Kidney epithelial cell (primary cell): ENCODE measurements at places on chromosomes 16 and 17. TPM values are rescaled to one million over a fixed set of nuclear protein-coding genes. Genes with fewer than 3 reads are reported as not detected.

The ZSCAN10 gene
- total RNA-seq: not detected in 2 replicates

The MIS12 gene
- 23.7 and 25.1 TPM in 2 replicates for total RNA-seq

The MARCHF10 gene
- total RNA-seq: 1.3 TPM in 2 replicates

The RNF222 gene
- total RNA-seq: 0.14 TPM in 1 of 2 replicates, not detected in the other

The ELMO3 gene
- total RNA-seq: 5.2 and 5.9 TPM in 2 replicates

The SLC39A11 gene
- 13.0 and 21.7 TPM in 2 replicates for total RNA-seq

The ZNF750 gene
- total RNA-seq: 0.55 and 0.84 TPM in 2 replicates

The UBB gene
- 820 and 911 TPM in 2 replicates for total RNA-seq

The MYO18A gene
- 18.6 and 19.8 TPM in 2 replicates for total RNA-seq

The CRYBA1 gene
- total RNA-seq: not detected in 2 replicates

DNA sequence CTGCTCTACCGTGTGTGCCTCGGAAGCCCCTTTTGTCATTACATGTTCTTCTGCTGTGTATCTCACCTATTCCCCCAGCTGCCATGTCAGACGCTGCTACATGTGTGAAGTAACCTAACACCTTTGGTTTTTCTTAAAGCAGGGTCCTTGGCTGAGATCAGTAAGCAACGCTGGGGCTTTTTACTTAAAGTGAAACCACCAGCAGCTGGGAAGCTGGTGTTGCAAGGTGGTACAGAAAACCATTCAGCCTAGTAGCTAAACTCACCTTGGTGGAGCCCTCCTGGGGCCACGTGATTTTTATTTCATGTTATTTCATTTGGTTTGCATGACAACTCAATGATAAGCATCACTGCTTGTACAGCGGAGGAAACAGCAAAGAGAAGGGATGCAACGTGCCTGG is 62.6 kb downstream of the PLCG2 start:
- DNase-seq: no peak

DNA sequence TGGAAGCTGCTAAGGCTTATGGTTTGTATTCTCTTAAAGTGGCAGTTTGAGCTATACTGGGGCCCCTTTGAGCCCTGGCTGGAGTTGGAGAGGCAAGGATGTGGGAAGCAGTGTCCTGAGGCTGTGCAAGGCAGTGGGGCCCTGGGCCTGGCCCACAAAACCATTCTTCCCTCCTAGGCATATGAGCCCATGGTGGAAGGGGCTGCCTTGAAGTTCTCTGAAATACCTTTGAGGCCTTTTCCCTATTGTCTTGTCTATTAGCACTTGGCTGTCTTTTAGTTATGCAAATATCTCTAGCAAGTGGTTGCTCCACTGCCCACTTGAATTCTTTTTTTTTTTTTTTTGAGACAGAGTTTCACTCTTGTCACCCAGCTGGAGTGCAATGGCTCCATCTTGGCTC is 119.2 kb downstream of the PCTP start:
- no peak for DNase-seq

- DNase-seq: no peak
Observed at GRCh38 chr16:55737318-55737717, 81.5 kb downstream of the SLC6A2 start.

- DNase-seq: peak; percentile 49
Observed at GRCh38 chr16:68972720-68973119, 129.4 kb downstream of the TANGO6 start.

GRCh38 chr17:44610871-44611270 is 45.4 kb upstream of the MEIOC start:
- no peak for DNase-seq

- no peak for DNase-seq
Observed at GRCh38 chr16:86517652-86518258, 7.4 kb downstream of the FOXF1 start.

DNA sequence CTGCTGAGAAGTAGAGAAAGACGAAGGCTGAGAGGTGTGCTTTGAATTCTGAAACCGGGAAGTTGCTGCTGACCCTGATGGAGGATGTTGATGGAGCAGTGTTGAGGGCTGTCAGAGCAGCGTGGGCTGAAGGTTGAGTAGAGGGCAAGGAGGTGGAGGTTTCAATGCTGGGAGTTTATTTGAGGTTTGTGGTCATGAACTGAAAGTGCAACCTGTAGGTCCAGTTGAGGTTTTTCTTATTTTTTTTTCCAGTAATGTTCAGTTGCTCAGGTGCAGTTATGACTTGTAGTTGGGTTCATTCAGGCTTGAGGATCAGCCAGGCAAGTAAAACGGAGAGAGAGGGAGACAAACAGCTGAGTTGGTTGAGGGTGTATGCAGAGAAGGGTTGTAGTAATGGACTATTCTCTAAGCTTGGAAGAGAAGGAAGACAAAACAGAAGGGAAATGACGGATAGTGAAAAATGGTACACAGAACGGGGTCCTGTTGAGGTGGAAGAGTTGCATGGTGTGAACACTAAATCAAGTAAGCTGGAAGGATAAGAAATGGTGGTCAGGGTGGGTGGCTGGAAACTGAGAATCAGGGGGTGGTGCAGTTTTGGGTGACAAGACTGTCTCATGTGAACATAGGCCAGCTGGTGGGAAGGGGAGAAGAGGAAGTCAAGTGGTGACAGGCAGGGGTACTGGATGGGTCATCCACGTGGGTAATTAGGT is 8.7 kb upstream of the UBE2G1 start:
- DNase-seq: no peak

- no peak for DNase-seq
Observed at GRCh38 chr17:49894761-49895160, 46.9 kb upstream of the TAC4 start.

DNA sequence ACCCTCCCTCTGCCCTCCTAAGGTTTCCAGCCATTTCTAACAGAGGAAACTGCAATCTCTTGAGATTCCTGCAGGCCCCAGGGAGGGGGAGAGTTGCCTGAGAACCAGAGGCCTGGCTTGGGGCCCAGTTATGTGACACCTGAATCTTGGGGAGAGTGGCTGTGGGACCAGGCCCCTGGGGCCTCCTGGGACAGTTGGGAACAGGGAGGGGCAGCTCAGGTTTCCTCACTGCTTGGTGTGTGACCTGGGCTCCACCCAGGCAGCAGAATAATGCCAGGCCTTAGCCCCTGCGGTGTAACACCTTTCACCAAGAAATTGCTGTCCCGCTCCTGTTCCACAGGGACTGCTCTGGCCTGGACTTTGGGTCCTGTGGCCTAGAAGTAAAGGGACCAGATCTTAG is 44.3 kb upstream of the CRHR1 start:
- DNase-seq: no peak

DNA sequence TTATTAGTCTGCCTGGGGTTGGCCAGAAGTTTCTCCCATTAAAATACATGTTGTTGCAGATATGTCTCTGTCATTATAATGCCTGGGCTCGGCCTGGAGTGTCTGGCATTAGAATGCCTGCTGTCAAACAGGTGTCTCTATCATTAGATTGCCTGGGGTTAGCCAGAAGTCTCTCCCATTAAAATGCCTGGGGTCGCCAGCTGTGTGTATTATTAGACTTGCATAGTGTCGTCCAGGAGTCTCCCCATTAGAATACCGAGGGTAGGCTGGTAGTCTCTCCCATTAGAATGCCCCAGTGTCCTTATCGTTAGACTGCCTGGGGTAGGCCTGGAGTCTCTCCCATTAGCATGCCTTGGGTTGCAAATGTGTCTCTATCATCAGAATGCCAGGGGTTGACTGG is 2270.8 kb downstream of the TP53TG3F start:
- DNase-seq: no peak

GRCh38 chr17:78736526-78737079 is 45.5 kb downstream of the CYTH1 start:
- no peak for DNase-seq

- no peak for DNase-seq
Observed at GRCh38 chr16:8565498-8565897, 24.8 kb downstream of the TMEM114 start.

DNA sequence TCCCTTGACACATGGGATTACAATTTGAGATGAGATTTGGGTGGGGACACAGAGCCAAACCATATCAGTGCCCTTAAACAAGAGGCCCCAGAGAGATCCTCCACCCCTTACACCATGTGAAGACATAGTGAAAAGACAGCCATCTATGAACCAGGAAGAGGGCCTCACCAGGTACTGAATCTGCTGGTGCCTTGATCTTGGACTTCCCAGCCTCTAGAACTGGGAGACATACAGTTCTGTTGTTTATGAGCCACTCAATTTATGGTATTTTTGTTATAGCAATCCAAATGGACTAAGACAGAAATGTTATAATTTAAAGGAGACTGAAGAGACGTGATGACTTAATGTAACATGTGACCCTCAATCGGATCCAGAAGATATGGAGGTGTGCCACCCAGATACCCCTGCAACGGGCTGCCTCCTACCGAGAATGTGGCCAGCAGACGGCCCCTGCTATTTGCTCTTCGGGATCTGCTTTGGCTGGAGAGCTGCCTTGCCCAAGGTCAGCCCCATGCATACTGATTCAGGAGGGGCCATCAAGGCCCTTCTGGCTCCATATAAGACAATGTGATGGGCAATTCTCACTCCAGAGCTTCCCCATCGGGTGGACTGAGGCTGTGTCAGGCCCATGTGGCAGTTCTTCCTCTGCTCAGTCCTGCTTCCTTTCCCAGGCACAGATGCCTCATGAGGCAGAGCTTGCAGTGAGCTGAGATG is 80.6 kb downstream of the NETO2 start:
- no peak for DNase-seq

GRCh38 chr16:84823484-84823883 is 3.7 kb downstream of the CRISPLD2 start:
- DNase-seq: no peak

DNA sequence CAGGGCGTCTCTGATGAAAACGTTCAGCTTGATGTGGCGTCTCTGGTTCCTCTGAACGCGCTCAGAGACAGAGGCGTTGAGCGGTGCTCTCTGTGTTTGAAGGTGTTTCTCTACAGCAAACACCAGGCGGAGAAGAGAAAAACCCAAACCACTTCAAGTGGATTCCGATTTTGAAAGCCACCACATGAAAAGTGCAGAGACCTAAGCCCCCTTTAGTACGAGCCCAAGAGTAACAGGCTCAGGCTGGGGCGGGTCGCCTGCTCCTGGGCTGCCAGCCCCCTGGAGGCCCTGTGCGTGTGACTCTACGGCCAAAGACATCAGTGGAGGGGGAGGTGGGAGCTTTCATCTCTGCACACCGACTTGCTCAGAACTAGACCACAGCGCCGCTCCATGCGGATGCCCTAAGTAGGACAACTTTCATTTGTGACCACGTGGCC is 328.4 kb downstream of the MAF start:
- no peak for DNase-seq

GRCh38 chr17:4560421-4560820 is at the start of gene GGT6:
Gene GGT6 (minus strand): TSS chr17:4560577. CDS start chr17:4560521, 56 bp downstream.
- no peak for DNase-seq

GRCh38 chr17:48551596-48552465 is 6.9 kb upstream of the HOXB2 start:
- no peak for DNase-seq

GRCh38 chr17:76659928-76660655 is 16.5 kb upstream of the ST6GALNAC1 start:
- peak; percentile 60 for DNase-seq

GRCh38 chr17:75809631-75810111 is 25.1 kb downstream of the UNK start:
- DNase-seq: no peak

- no peak for DNase-seq
Observed at GRCh38 chr16:68351463-68351862, 40.6 kb downstream of the PRMT7 start.
